Posterior cingulate gyrus (tissue), 11 donors: ENCODE measurements at places on chromosomes 7 and 10.

DNA sequence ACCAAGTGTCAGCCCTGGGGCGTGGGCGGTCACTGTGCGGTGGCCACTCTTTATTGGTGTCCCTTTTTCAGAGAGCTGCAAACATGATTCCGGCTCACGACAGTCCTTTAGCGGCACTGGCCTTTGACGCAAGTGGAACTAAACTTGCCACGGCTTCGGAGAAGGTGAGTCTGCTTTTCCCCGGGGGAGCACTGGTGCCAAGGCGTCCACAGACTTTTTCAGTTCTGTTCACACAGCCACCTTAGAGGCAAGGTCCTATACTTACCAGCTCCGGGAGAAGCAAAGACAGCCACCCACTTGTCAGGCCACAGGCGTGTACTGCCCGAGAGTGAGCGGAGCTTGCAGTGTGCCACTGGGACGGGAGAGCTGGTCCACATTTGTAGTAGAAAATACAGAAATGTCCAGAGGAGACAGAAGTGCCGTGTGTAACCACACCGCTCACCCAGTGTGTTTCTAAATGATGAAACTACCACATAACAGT is 27.9 kb downstream of the WIPI2 start:
- no peak for DNase-seq

DNA sequence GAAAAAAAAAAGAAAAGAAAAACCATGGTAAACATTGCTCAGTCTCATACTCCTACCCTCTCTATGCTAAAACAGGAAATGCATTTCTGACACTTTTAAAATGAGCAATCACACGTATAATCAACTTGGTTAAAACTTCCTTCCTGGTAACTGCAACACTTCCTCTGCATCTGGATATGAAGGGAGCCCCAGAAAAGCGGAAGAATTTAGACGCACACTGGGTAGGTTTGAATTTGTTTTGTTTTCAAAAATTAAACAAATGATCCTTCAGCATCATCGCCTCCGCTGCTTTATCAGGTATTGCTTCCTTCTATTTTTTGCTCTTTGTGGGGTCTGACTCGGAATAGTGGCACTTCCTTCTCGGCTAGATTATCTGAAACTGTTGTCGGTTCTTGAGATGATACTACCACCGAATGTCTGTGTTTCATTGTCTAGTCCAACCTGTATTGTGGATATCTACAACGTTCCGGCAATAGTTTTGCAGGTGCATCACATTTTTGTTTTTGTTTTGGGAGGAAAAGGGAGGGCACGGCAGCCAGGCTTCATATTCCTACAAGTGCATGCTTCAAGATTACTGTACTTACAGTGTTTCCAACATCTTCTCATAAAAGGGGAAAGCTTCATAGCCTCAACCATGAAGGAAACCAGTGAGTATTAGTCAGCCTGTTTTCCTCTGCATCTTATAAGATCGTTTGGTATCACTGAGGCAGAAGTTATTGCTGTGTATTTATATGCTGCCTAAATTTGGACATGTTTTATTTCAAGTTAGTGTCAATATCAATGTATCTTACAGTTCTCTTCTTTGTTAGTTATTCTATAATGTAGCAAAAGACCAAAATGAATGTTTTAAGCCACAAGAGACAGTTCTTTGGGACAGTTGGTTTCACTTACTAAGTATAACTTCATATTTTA is at the start of gene PIK3CG:
TSS of gene PIK3CG (plus strand) at position 153 of the 912 bp plus-strand sequence. CDS start 2,280 bp downstream, outside the sequence.
- DNase-seq = no peak

DNA sequence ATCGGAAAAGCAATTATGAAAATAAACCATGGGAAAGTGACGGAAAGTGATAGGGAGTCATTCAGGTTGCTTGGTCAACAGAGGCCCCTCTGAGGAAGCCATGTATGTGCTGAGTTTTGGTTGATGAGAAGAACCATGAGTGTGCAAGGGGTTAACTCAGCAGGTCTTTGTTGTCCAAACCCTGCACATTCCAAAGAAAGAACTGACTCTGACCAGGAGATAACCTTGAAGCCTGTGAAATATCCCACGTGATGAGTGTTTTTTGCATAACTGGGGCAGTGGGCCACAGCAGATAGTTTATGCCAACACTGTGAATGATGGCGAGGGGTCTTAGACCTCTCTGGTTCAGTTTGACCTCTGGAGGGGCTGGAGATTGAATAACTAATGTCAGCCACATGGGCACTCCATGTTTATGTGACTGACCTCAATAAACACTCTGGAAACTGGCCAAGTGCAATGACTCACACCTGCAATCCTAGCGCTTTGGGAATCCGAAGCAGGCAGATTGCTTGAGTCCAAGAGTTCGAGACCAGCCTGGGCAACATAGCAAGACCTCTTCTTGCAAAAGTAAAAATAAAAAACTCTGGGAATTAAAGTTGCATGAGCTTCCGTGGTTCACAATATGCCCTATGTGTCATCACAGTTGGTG is 154.0 kb upstream of the FOXK1 start:
- no peak for DNase-seq

DNA sequence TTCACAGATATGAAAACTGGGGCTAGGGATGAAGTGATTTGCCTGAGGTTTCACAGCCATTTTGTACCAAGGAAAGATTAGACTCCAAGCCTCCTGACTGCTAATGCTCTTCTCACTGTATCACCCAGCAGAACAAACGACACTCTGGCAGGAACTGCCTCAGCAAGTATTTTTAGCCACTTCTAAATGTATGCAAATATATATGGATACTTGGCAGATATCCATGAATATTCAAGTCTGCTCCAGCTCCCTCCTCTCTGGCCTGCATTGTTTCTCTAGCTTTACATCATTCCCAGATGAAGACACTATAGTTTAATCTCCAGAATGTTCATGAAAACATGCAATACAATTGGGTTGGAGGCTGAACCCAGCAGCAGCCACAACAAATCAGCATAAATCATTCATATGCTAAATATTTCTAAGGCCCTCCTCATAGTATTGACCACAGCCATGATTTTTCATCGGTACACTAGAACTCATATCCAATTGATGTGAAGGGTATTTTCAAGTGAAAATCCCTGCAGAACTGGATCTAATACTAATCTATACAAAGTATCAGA is 65.5 kb downstream of the HPSE2 start:
- DNase-seq = no peak

DNA sequence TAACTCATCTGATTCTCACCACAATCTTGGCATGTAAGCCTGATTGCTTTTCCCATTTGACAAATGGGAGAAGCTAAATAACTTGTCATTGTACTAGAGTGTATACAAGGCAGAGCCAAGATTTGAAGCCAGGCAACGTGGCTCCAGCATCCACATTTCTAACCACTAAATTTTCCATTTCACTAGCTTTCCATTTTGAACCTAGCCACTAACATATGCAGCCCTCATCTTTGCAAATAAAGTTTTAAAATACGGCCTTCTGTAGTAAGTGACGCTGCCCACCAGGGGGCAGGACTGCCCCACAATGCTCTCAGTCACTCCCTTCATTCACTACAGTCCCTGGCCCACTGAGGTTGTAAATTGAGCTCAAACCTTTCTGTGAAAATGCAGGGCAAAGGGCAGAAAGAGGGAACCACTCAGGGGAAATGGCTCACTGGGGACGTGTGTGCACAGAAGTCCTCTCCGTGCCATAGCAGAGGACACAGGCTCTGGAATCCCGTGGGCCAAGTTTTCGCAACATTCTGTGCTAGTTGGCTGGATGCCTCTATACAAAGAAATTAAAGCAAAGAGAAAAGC is 315.7 kb downstream of the TNS3 start:
- peak; percentile 88 for DNase-seq

GRCh38 chr10:103668351-103669242 is 175.1 kb downstream of the NEURL1 start:
- DNase-seq = no peak

DNA sequence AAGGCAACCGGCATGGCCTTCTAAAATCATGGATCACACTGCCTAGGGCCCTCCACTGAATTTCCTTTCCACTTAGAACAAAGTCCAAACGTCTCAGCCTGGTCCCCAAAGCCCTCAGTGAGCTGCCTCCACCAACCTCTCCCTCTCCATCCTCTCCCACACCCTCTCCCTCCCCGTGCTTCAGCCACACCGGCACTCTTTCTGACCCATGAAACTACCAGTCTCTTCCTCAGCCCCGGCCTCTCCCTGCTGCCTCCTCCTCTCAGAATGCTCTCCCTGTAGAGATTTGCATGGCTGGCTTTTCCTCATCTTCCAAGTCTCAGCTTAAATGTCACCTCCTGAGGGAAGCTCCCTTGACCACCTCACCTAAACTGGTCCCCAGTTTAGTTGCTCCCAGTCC is 219.0 kb upstream of the ZMIZ1 start:
- DNase-seq = no peak

GRCh38 chr7:143257501-143257900 is 5.7 kb upstream of the GSTK1 start:
- no peak for DNase-seq
